ENCODE measurements at places on chromosomes 6 and 20. TPM values are rescaled to one million over a fixed set of nuclear protein-coding genes. Genes with fewer than 3 reads are reported as not detected.

The LRFN2 gene
- total RNA-seq, result not detected

The ISM1 gene
- not detected for total RNA-seq

The TBXT gene
- not detected for total RNA-seq

The TMEM151B gene
- total RNA-seq, result not detected

The SRXN1 gene
- total RNA-seq, result 67.9 TPM

The GABRR1 gene
- total RNA-seq, result not detected

The CCM2L gene
- not detected for total RNA-seq

The SAPCD1 gene
- total RNA-seq, result 0.90 TPM

The KCNB1 gene
- 0.41 TPM for total RNA-seq

The RSPO4 gene
- not detected for total RNA-seq

The RAB32 gene
- 20.8 TPM for total RNA-seq

The MAK gene
- total RNA-seq, result not detected

The GRM1 gene
- under 0.01 TPM for total RNA-seq

The PAX1 gene
- total RNA-seq, result not detected

The SASH1 gene
- total RNA-seq, result 60.2 TPM

The C6orf163 gene
- total RNA-seq, result 3.9 TPM

The CALHM5 gene
- total RNA-seq, result 6.8 TPM

The SLC22A16 gene
- not detected for total RNA-seq

The HCK gene
- not detected for total RNA-seq

The MYT1 gene
- total RNA-seq, result not detected

The LY6G6C gene
- total RNA-seq, result not detected

The CLPSL1 gene
- total RNA-seq, result not detected

The TMEM200A gene
- total RNA-seq, result 61.5 TPM

The ALDH8A1 gene
- 0.09 TPM for total RNA-seq

Data from fibroblast of the aortic adventitia (primary cell).